ENCODE measurements at places on chromosomes 1 and 21.
A peak's percentile ranks its signal among the peaks of the same experiment; 100 is the strongest.

DNA sequence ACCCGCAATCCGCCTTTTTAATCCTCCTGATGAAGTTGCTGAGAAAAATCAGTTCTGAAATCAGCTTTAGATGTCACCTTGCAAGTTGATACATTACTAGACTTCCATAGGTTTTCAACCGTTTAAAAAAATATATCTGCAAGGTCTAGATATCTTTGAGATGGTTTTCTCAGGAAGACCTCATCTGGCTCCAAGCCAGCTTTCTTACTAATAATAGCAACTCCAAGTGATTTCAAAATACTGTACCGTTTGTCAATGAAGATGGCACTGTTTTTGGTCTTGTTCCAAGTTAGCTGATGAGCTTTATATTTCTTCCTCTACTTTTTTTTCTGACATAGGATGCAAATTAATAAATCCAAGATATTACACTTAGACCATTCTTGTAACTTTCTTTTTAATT, 40.3 kb downstream of the LRRC8C start:
- DNase-seq, result no peak

DNA sequence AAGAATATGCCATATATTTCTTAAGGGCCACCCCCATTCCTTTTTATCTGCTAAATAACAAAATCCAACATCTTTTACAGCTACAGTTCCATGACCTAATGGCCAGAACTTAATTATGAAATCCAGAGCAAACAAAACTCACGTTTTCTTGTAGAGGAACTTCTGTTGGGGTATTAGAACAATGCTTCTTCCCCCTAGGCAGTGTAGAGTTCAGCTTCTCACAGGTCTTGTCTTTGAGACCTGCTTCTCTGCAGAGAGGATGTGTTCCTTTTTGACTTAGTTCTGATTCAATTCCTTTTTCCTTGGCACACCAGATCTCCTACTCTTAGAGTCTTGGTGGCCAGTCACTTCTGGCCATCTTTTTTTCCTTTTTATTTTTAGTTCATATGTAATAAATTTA, 22.2 kb downstream of the VAV3 start:
- DNase-seq, result no peak

DNA sequence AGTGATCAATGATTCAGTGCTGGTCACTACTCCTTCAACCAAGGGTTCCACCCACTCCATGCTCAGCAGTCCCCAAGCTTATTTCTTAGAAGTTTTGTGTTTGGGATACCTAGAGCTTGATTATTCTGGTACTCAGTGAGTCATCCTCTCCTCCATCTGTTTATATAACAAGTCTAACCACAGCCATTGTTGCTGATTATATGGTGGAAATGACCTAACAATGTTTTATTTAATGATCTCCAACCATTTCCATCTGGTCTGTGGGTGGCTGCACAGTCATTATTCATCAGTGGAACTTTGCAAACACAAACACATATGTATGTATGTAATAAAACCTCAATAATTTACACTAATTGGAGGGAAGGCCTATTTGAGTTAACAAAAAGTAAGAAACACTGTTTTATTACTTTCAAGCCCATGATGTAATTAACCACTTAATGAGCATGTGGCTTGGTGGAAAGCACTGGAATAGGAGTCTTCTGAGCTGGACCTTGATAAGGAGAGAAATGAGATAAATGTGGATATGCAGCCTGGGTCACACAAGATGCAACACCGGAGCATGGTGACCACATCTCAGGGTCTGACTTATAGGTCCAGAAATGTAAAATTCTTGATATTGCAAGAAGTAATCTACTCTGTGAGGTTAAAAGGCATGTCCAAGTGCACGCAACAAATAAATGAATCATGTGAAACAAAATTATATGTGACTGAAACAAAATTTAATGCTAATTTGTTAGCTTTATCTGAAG, 99.0 kb upstream of the WLS start:
- DNase-seq, result no peak

GRCh38 chr1:184017306-184017705, 20.2 kb downstream of the COLGALT2 start:
- no peak for DNase-seq

DNA sequence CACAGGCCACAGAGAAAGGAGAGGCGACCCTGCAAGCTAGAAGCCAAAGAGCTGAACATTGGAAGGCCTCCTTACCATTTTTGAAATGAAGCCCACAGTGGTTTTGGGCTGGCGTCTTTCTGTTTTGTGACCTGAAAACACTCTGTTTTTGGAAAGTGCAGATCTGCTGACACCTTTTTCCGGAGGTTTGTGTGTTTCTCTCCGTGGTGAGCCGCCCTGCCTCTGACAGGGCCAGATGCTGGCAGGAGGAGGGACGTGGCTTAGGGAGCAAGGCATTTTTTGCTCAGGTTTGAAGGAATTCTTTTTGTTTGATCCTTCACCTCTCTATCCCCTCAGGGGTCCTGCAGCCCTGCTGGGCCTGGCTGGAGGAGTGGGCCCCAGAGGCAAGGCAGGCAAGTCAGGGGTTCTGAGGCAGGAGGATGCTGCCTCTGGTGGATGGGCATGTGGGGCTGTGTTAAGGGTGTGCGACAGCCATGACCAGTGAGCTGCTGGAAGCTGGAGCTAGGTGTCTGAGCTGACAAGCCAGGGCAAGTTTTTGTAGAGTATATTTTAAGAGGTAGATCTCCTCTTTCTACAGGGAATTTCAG, 133.8 kb downstream of the CAMTA1 start:
- no peak for DNase-seq

- no peak for DNase-seq
Measured at GRCh38 chr1:202966006-202966898, 805 bp downstream of the CYB5R1 start.

DNA sequence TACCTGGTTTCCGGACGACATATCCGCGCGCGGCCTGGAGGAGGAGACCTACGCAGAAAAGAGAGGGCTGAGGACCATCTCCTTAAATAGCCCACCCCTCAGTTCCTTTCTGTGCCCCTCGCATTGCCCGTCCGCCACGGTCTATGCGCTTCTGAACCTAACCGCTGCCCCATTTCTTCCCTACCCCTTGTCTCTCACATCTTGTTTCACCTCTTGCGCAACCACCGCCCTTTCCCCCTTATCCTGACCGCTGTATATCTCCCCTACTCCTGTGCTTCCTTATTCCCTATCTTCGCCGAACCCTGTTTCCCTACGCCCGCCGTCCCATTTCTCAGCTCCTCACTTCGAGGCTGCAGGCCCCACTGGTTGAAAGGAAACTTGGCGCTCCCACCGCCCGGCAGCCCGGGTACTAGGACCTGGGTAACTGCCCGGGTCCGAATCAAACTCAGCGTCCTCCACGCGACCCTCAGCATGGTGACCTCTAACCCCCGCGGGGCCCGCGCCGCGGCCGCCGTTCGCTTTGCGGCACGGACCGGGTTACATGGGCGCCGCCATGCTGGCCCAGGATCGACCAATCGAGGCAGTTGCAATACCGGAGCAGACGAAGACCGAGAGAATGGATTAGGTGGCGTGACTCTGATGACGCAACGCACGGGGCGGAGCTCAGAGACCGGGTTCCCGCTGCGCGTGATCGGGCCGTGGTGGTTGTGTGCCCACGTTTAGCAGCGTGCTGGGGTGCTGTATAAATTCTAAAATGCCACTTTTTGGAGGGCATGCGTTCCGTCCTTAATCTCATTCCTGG, at the start of gene MRPS15:
Gene MRPS15 (minus strand): TSS at position 582 of the 802 bp plus-strand sequence. CDS start 109 bp downstream, at position 473.
- DNase-seq, result peak; percentile 94

GRCh38 chr21:44344541-44345183, 5.5 kb upstream of the CFAP410 start:
- no peak for DNase-seq

DNA sequence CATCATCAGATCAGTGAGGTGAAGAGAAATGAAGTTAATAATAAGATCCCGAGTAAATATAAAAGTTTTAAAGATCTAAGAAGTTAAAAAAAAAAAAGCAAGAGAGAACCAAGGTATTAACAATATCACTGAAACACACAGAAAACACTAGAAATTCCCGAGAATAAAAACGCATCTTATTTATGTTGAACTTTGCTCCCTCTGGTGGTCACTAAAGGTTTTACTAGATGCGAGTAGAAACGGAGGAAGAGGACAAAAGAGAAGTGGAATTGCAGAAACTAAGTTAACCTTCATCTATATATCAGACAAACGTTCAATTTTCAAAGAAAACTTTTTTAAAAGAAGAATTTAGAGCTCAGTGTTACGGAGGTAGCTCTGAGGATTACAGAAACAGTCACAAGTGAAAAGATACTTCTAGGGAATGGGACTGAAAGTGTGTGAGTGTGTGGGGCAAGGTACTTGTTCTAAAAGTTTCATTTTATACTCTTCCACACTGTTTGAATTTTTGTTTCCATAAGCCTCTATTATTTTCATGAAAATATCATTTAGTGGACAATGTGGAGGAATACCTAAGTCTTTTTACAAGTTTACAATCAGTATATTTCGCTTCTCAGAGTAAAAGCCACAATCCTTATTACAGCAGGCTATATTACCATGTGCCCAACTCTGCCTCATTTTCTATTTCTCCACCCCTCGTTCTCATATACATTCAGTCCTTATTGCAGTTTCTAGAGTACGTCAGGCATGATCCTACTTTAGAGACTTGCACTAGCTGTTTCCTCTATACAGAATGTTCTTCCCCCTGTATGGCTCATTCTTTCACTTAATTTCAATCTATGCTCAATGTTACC, 19.7 kb downstream of the ACBD6 start:
- no peak for DNase-seq

- DNase-seq, result no peak
Measured at GRCh38 chr1:99811075-99811474, 39.1 kb upstream of the AGL start.

DNA sequence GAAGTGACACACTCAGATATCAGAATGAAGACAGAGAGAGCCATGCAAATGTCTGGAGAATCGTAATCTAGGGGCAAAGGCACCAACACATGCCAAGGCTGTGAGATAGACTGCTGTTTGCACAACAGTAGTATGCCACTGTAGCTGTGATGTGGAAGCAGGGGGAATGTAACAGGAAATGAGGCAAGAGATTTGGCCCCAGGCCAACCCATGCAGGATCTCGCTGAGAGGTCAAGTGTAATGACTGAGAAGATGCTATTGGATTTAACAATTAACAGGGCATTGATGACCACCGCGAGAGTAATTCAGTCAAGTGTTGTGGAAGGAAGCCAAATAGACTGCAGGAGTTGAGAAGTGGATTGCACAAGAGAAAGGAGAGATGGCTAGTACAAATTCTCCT, 107.3 kb upstream of the ST6GALNAC5 start:
- DNase-seq, result no peak

GRCh38 chr1:227559926-227560325, 3.4 kb upstream of the ZNF678 start:
- DNase-seq, result no peak

DNA sequence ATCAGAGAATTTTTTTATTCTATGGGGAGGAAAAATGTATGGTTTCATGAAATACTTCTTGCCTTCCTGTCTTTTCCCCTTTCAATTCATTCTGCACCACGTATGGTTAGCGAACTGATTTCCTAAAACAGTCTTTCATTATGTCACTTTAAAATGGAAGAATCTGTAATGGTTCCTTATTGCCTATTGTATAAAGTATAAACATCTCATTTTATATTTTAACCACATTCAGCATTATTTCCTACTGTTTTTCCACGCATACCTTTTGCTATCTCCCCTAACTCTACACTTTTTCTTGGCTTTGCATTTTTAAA, 232.3 kb upstream of the B3GALT2 start:
- DNase-seq, result no peak

GRCh38 chr1:55690366-55690765, 475.2 kb upstream of the USP24 start:
- DNase-seq, result no peak

- DNase-seq, result peak; percentile 25
Measured at GRCh38 chr21:46126309-46127238, 28.7 kb downstream of the COL6A2 start.

DNA sequence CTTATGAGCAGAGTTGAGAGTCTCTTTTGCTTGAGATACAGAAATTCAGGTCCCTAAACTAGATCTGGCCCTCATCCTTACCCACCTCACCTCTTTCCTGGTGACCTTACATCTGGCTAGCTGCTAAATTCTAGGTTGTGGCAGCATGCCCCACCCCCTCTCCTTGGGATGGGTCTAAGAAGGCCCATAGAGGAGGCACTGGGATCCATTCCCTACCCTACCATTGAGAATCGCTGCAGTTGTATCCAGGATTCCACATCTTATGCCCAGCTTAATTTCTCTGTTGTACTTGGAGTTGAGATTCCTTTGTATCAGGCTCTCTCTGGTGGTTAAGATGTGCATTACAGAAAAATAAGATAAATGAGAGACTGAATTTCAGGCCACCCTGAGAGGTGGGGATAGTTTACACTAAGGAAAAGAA, 9.5 kb upstream of the TMEM39B start:
- DNase-seq, result no peak

GRCh38 chr1:53197291-53198200, 922 bp downstream of the CPT2 start:
- no peak for DNase-seq

GRCh38 chr1:207841901-207842300, 69.0 kb downstream of the CD34 start:
- no peak for DNase-seq

- DNase-seq, result no peak
Measured at GRCh38 chr1:167360120-167360519, 139.4 kb downstream of the POU2F1 start.

DNA sequence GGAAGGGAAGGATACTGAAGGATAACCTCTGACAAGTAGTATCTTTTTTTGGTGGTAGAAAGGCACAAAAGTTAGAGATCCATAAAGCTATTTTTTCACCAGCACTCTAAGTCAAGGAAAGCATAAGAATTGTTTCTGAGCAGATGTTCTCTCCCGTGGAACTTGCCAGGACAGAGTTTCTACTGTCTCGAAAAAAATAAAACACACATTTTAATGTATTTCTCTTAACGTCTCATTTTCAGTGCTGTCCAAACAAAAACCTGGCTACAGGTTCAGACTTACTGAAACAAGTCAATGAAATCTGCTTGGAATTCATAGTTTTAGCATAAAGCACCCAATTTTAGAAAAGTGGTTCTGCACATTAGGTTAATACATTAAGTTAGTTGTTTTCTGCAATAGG, 338.3 kb downstream of the LTN1 start:
- DNase-seq, result no peak

DNA sequence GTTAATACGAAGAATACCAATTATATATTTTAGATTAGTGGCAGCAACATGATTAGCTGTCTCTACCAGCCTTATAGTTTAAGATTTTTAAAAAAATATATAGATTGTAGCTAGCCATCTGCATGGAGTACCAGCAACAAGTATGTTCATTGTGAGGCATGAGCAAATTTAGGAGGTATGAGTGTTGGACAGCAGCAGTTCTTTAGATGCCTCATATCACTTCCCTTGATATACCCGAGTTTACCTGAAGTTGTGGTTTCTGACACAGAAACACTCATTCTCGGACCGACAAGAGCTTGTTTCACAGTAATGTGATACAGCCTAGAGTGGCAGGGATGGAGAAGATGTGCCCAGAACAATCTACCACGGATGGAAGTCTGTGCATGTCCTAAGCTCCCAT, 69.1 kb downstream of the RGS18 start:
- no peak for DNase-seq

- DNase-seq, result no peak
Measured at GRCh38 chr1:116573431-116574095, 2.7 kb upstream of the CD58 start.

GRCh38 chr1:19322481-19322880, 10.4 kb downstream of the SLC66A1 start:
- no peak for DNase-seq

- DNase-seq, result no peak
Measured at GRCh38 chr1:86471291-86471690, 2.6 kb downstream of the CLCA1 start.
